ENCODE measurements at places on chromosomes 2 and 18. TPM values are rescaled to one million over a fixed set of nuclear protein-coding genes. Genes with fewer than 3 reads are reported as not detected.

DNA sequence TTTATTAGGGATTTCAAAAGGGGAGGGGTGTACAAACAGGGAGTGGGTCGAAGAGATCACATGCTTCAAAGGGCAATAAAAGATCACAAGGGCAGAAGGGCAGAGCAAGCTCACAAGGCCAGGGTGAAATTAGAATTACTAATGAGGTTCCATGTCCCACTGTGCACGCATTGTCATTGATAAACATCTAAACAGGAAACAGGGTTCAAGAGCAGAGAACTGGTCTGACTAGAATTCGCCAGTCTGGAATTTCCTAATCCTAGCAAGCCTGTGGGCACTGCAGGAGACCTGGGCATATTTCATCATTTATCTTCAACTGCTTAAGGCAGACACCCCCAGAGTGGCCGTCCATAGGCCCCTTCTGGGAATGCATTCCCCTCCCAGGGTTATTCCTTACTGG lies 408.2 kb downstream of the ZNF804A start:
- no peak for DNase-seq

GRCh38 chr2:199684832-199685231 lies 166.2 kb downstream of the FTCDNL1 start:
- DNase-seq = no peak

- no peak for DNase-seq
These were observed 335.2 kb upstream of the LRATD1 start for GRCh38 chr2:14297340-14297739.

DNA sequence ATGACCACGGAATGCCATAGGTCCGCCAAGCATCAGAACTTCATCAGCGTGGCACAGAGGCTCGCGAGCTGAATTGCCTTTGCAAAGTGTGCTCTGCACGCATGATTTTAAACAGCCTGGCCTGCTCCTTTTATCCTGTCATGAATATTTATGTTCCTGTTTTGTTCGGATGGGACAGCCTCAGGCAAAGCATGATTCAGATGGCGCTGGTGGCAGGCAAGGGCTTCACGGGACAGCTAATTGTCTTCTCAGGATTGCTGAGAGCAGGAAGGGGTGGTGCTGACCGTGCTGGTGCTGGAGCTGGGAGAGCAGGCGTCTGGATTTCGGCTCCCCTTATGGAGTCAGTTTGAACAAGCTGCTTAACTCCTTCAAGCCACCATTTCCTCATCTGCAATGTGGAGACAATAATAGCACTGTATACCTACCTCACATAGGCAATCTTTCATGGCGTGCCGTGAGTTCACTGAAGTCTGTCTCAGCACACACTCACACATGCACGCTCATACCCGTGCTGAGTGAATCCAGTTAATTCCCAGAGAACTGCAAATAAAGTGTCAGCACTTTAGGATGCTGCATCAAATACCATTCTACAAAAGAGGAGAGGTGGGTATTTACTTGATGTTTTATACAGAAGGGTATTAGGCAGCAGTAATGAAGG lies 79.7 kb upstream of the APCDD1 start:
- DNase-seq = no peak

DNA sequence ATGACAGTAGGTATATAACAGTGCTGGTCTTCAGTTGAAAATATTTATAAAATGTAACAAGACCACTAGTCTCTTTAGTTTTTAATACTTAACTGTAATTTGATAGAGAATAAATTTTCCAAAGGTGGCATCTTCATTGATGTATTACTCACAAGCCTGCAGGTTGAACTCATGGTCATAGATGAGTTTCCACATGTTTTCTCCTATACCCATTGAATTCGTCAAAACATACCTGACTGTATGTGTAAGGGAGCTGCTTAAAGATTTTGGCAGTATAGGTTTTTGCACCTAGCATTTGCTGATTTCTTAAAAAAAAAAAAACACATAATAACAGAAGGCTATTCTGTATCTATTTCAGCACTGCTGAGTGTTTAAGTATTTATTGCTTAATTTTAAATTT lies 112.9 kb downstream of the FMNL2 start:
- DNase-seq = no peak

DNA sequence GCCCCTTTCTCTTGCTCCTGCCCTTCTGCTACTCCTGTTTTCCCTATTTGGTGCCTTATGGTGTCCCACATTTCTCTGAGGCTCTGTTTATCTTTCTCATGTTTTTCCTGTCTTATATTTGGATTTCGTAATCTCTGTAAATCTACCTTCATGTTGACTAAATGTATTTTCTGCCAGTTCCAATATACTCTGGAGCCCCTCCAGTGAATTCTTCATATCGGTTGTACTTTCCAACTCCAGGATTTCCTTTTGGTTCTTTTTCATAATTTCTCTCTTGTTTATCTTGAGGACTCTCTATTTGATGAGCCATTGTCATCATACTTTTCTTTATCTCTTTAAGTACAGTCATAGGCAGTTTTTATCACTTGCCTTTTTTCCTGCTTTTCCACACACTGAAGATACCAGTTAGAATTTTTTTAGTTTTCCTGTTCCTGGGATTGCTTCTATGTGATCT lies 19.1 kb downstream of the SCLY start:
- DNase-seq = no peak

DNA sequence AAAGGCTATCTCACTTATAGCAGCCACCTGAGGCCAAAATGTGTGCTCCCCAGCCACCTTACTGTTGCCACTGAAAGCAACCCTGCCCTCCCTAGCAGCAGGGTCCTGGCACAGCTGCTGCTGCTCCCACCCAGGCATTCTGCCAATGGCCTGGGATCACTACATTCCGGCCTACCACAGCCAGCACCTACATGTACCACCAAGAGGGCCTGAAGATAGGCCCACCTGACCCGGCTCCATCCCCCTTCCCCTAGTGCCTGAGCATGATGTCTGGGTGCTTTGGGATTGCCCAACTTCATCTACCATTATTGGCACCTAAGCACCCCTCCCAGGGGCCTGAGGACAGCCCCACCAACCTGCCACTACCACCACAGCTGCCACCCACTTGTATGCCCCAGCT lies 34.6 kb upstream of the PAX3 start:
- no peak for DNase-seq

DNA sequence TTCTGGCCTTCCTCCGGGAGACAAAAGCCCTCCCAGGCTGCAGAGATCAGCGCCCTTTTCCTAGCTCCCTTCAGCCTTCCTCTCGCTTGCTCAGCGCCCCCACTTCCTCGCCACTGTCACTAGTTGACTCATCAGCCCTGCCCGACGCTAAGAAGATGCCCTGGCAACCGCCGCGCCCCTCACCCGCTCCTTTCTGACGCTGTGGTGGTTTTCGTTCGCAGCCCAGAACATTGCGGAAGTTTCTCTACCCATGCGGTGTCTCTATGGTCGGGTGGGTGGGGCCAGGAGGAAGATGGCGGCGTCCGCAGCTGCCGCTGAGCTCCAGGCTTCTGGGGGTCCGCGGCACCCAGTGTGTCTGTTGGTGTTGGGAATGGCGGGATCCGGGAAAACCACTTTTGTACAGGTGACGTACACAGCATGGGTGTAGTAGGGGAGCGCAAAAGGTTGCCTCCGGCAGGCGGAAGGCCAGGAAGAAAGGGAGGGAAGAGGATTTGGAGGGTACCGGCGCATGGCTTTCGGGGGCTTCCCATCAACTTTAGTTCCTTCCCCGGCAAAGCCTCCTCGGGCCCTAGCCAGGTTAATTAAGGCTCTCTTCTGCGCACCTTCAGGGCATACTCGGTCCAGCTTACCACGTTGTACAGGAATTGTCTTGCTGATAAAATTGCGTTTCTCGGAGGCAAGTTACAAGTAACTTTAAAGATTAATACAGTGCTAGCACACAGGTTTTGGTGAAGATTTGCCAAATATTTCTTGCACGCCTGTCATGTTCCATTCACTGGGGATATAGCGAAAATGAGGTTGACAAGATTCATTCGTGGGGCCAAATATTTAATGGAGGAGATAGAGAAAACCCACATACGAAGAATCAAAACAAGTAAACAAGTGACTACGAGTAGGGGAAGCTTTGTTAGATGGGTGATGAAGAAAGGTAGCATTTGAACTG lies at the start of the genes CCDC121 and GPN1:
Gene CCDC121 (minus strand): TSS at position 246 of the 943 bp plus-strand sequence. CDS start 1,213 bp downstream, outside the sequence.
Gene GPN1 (plus strand): TSS at position 284 of the 943 bp plus-strand sequence. CDS start 9 bp downstream, at position 293.
- peak; percentile 94 for DNase-seq

Gene GTF2A1L
- 1.1 TPM for total RNA-seq

Gene MALL
- total RNA-seq = 128 TPM

GRCh38 chr18:34795070-34795732 lies 85.1 kb downstream of the DTNA start:
- no peak for DNase-seq

- no peak for DNase-seq
These were observed 68.1 kb downstream of the CCDC178 start for GRCh38 chr18:33372442-33372841.

DNA sequence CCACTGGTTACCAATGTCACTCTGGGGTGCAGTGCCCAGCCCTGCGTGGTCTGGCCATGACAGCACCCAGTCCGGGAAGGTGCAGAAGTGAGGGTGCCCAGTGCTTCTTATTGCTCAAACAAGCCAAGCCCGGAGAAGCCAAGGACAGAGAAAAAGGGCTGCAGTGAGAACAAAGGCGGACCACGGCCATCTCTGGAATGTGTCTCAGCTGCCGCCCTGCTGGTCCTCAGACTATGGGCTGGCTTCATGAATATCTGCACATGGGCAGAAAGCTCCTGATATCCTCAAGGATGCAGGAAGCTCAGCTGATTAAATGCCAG lies 28.7 kb downstream of the COPS9 start:
- no peak for DNase-seq

Gene TXNDC2
- total RNA-seq = 0.49 TPM

Gene TUBA4A
- 17.8 TPM for total RNA-seq

DNA sequence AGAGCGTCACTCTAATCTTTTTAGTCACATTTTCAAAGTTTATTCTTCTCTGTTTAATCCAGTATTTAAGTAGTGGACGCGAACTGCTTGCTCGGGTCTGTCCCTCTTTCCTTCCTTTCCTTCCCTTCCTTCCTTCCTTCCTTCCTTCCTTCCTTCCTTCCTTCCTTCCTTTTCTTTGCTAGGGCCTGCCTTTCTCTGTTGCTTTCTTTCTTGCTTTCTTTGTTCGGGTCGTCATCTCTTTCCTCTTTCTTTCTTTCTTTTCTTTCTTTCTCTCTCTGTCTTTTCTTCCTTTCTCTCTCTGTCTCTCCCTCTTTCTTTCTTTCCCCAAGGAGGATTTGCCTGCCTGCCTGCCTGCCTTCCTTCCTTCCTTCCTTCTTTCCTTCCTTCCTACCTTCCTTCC lies 3.0 kb upstream of the ACKR3 start:
- DNase-seq = no peak

GRCh38 chr2:196435189-196435588 lies 204.3 kb upstream of the CCDC150 start:
- DNase-seq = no peak

DNA sequence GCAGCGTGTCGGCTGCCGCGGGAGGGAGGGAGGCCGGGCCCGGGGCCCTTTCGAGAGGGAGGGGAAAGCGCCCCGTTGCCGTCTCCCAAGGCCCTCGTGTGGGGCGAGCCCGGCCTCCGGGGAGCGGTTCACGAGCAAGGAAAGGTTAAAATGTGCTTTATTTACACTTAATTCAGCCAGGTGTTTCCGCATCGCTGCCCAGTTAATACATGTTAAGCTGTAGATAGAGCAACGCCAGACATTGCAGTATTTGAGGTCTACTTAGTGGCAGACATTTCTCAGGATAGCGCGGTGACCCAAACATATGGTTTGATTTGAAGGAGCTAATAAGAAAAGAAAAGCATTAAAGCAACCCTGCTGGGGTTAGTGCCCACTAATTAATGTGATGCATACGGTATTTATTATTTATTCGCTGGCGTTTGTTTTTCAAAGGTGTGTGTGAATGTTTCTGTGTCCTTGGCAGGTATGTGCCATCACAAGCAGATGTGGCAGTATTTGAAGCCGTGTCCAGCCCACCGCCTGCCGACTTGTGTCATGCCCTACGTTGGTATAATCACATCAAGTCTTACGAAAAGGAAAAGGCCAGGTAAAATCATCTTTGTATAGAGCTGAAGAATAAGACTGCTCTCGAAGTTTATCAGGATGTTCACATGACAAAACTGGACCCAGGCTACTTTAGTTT lies 571 bp downstream of the EEF1B2 start:
- peak; percentile 93 for DNase-seq

Gene SCYGR4
- total RNA-seq = not detected

DNA sequence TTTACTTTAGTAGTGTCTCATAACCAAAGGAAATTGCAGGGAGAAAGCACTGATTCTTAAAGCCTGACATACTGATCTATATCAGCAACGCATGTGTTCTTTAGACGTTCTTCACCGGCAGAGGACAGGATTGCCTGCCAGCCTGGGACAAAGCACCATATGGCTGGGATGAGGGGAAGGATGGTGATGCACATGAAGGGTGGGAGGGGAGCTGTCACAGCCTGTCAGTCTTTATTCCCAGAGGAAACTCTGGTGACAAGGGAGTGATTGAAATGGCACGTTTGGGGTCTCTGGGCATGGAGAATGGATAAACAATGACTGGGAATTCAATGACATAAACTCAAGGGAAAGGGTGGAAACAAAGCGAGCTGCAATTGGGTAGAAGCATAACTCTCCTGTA lies 808.1 kb downstream of the DCC start:
- DNase-seq = no peak

DNA sequence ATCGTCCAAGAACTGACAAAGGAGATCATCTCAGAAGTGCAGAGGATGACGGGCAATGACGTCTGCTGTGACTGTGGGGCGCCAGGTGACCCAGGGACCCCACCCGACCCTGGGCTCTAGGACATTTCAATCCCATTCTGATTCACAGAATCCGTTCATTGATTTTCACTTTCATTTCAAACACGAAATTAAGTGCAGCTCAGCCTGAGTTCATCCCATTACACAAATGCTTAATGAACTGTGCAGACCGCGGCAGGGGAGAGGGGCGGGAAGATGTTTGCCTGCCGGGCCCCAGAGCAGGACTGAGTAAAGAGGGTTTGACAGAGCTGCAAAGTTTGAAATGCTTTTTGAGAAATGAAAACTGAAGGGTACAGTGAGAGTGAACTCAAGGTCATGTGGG lies 67.1 kb downstream of the ITGB1BP1 start:
- DNase-seq = no peak

Gene DAW1
- total RNA-seq = 3.9 TPM

Data from upper lobe of left lung (tissue), 6 donors.